Hippocampal formation (tissue), 2 donors: ENCODE measurements at places on chromosomes 12 and 14.

- no peak for DNase-seq
Measured at GRCh38 chr12:124321040-124321481, 26.2 kb downstream of the RFLNA start.

GRCh38 chr12:99810718-99811593 lies 163.4 kb downstream of the GARIN6 start:
- DNase-seq: peak; percentile 4

DNA sequence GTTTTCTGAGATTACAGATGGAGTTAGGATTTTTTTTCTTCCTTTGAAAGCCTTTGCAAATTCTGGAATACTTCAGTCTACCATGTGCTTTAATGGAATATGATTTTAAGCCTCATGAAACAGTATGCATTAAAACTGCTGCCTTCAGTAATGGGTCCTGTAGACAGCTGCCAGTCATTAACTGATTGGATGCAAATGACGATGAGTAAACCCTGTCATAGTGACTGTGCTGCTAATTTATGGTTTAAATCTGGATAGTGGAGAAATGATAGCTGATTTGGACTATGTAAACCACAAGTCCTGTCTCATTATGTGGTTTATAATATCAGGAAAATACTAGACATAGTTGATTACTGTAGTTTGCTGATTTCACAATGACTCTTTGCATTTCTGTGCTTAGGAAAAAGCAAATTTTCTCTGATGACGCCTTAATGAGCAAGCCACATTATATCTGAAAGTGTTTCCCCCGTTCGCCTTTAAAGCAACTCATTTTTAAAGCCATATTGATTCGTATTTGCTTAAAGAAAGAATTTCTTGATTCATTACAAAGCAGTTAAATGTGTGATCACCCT lies 217.6 kb downstream of the TMTC2 start:
- no peak for DNase-seq

DNA sequence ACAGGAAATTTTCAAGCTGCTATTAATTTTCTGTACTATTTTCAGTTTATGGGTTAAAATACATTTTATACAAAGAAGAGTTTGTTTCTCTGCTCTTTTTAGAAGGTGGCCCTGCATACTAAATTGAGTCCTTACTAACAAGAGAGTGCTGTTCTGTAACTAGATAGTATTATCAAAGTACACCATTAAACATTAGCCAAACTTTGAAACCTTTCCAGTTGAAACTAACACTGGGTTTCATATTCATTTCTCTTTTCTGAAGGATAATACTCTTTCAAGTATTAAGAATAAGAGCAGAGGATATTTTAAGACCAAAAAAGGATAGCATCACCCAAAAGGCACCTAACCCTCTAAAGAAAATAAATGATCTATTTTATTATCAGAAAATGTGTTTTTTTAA lies 47.2 kb downstream of the PEBP1 start:
- DNase-seq: no peak

DNA sequence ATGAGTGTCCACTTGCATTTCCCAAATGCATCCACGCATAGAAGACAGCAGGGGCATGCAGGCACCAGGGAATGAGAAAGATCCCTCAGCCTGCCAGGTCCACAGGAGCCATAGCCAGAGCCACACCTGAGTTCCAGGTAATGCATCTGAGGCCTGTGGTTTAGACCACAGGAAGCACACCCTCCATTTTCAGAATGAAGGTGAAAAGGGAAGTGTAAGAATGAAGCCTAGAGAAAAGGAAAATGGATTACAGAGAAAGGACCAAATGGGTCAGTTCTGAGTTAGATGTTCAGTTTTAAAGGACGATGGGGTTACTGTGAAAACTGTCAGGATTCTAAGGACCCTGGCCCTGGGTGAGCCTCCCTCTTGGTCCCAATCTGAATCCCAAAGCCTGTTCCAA lies 1283.2 kb downstream of the TMEM121 start:
- no peak for DNase-seq
